HTR-8/SVneo (cell line): ENCODE measurements at places on chromosomes 6 and 20.

DNA sequence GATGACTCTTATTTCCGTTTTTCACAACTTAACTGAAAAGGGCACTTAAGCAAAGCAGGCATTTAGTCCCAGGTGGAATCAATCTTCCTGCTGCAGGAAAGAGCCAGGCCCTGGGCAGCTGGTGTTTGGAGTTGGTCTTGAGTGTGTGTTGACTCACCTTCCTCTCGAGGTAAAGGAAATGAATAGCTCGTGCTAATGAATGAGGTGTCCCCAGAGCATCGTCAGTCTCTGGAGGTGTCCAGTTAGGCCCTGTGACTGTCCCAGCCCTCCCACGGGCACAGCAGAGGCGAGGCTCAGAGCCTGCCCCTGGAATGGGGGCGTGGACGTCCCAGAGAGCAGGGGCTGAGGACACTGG lies 277.7 kb downstream of the NRN1 start:
- peak; percentile 27 for DNase-seq

- no peak for DNase-seq
Observed at GRCh38 chr6:25007269-25007699, 71.5 kb upstream of the RIPOR2 start.

- DNase-seq, result no peak
Observed at GRCh38 chr6:107030151-107030550, 2.2 kb downstream of the MTRES1 start.

DNA sequence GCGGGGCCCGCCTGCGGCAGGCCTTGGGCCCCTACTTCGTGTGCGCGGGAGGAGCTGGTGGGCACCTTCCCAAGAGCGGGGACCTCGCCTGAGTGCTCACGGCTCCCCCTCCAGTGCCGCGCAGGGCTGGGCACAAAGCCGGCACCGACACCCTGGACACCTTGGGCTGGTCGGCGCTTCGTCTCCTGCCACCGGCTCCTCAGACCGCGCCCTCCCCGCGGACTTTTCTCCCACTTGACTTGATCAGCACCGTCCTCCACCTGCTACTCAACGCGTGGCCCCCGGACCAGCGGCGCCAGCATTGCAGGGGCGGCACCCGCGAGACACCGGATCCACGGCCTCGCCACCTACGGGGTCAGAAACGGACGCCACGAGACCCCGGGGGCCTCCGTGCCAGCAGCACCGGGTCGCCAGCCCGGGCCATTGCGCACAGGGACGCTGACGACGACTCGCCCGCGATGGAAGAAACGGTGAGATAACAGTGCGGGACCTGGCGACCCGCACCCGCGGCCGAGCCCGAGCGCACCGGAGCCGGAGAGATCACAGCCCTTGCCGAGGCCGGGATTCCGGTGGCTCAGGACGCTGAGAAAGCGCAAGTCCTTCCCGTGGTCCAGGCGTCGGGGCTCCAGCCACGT lies 154.2 kb downstream of the DLL1 start:
- no peak for DNase-seq

DNA sequence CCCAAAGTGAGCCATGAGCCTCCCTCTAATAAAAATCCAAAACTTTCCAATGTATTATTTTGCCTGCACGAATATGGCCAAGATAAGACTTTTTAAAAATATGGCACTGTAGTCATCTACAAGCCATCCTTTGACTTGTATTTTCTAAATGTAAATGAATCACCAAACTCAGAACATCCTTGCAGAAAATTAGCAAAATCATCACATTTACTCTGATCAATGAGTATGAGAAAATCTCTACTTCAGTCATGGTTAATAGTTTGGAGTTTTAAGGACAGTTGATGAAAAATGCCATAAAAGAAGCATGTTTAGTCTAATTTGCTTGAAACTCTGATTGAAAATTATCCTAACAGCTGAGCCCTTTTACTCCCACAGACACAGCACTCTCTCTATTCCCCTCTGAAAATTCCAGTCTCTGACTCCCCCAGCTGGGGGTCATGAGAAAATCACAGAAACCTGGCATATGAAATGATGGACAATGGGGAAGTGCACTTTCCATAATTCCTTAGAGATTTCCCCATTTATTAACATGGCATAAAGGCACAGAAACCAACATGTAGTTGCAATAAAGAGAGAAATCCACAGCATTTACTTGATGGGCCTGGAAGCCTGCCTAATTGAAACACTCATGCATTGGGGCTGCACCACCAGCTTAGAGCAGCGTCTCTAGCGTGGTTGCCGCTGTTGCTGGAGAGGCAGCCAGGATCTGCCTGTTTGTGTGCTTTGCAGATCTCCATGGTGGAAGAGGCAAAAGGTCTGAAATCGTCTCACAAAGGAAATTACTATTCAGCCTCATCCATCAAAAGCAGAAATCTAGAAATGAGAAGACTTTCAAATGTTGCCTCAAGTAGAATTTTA lies 214.0 kb downstream of the WDR27 start:
- peak; percentile 2 for DNase-seq

DNA sequence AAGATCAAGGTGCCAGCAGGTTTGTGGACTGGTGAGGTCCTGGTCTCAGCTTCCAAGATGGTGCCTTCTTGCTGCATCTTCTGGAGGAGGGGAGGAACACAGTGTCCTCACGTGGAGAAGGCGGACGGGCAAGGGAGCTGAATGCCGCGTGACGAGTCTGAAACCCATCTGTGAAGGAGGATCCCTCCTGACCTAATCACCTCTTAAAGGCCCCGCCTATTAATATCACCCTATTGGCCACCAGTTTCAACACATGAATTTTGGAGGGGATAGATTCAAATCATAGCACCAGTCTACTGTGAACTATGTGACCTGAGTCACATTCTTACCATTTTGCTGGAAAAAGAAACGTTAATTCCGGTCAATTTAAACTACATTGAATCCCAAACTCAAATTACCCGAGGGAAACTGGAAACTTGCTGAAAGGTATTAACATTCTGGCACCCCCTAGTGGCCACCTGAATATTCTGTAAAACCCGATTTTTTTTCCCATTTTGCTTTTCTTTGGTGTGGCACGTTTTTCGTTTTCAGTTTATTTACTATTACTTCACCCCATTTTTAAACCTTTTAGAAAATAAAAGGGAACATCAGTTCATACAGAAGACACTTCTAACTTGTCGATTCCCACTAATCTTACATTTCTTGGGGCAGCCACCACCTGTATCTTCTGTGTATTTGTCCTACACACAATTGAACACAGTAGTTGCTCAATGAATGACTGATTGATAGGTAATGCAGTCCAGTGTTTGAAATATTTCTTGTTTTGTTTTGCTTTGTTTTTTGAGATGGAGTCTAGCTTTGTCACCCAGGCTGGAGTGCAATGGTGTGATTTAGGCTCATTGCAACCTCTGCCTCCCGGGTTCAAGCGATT lies 17.9 kb upstream of the CCDC170 start:
- no peak for DNase-seq

DNA sequence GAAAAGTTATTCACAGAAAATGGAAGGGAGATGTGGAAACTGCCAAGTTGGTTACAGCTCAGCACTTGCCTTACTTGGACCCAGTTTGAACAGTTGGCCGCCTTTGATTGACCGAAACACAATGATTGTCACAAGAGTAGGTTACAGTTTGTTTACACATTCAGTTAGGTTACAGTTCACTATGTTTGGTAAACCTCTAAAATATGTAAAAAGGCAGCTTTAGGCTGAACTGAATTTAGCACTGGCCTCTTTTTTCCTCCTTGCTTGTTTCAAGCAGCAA lies 116.2 kb downstream of the OLIG3 start:
- DNase-seq, result no peak

GRCh38 chr6:6724539-6725467 lies 136.3 kb downstream of the LY86 start:
- peak; percentile 61 for DNase-seq

- no peak for DNase-seq
Observed at GRCh38 chr6:142458836-142459235, 157.0 kb downstream of the ADGRG6 start.

- peak; percentile 96 for DNase-seq
Observed at GRCh38 chr20:49888212-49889000, 26.9 kb downstream of the SPATA2 start.

- no peak for DNase-seq
Observed at GRCh38 chr6:1617466-1618310, 8.0 kb downstream of the FOXC1 start.

- DNase-seq, result no peak
Observed at GRCh38 chr6:33820784-33821520, 17.1 kb upstream of the MLN start.

DNA sequence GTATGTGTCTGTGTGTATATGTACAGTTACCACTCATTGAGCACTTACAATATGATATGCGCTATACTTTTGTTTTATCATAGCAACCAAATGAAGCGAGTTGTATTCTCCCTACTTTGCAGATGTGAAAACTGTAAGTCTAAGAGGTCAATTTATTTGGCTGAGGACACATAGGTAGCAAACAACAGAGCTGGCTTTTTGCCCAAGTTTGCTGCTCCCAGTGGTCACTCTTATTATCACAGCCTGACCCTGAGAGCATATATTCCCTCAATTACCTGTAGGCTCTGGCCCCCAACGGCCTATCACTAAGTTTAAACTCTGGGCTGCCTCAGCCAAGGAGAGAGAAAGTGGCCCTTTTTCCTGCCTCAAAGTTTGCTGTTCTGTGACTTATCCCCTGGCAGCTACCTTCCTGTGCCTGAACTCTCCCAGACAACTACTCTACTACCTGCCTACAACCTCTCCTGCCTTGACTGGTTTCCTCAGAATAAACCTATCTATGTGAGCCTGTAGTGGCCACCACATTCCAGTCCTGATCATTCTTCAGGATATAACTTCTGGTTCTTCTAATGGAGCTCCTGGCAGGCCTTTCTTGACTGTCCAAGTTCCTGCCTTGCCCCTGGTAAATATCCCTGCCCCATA lies 221.8 kb downstream of the FRK start:
- peak; percentile 10 for DNase-seq

DNA sequence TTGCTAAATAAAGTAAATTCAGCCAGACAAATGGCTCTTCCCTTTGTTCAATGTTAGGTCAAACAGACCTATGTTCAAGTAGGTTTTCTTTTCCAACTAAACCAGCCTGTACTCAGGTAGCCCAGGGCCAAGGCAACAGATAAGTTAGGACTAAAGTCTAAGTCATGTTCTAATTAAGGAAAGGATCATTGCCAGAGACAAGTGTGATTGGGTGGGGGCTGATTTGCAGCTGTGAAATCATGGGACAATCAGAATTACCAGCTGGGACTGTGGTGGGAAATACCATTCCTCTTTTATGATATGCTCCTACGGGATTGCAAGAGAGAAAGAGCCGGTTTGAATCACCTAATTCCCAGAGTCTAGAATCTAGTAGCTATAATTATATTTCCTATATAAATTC lies 4.2 kb upstream of the FBXO30 start:
- DNase-seq, result no peak
